Sigmoid colon (tissue), 7 donors: ENCODE measurements at places on chromosomes 2 and 18. TPM values are rescaled to one million over a fixed set of nuclear protein-coding genes. Genes with fewer than 3 reads are reported as not detected.
A peak's percentile ranks its signal among the peaks of the same experiment; 100 is the strongest.

DNA sequence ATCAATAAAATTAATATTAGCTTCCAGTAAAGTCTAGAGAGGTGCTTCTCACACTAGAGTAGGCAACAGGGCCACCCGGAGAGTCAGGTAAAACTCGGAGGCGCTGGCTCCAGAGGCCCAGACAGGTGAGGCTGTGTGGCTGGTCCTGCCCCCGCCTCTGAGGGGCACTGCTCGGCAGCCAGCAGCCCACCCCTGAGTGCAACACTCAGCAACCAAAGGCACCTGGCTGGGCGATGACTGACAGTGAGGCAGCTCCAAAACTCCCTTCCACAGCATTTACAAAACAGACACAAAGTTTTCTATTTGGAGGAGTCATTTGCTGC, 138.8 kb upstream of the ID2 start:
- no peak overlapping the region for H3K4me3 ChIP-seq
- no peaks in the 10 kb centered on the region for H3K36me3 ChIP-seq
- no peak for DNase-seq
- no peaks in the 10 kb centered on the region for H3K4me1 ChIP-seq

DNA sequence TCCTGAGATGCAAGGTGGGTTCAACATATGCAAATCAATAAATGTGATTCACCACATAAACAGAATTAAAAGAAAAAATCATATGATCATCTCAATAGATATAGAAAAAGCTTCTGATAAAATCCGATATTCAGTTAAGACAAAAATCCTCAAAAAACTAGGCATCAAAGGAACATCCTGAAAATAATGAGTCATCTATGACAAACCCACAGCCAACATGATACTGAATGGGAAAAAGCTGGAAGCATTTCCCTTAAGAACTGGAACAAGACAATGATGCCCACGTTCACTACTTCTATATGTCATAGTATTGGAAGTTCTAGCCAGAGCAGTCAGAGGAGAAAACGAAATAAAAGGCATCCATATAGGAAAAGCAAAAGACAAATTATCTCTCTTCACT, 80.4 kb downstream of the MYO3B start:
- no peaks in the 10 kb centered on the region for H3K27me3 ChIP-seq
- no peaks in the 10 kb centered on the region for H3K36me3 ChIP-seq
- H3K27ac ChIP-seq, result no peak overlapping the region
- no peak overlapping the region for H3K4me3 ChIP-seq
- no peaks in the 10 kb centered on the region for H3K4me1 ChIP-seq

- no peak overlapping the region for H3K27ac ChIP-seq
- no peak overlapping the region for H3K4me3 ChIP-seq
- no peak for DNase-seq
- no peaks in the 10 kb centered on the region for H3K27me3 ChIP-seq
- no peaks in the 10 kb centered on the region for H3K36me3 ChIP-seq
These were observed 43.9 kb upstream of the RAPH1 start for GRCh38 chr2:203578759-203579643.

GRCh38 chr18:52403291-52404021, 63.5 kb downstream of the DCC start:
- H3K36me3 ChIP-seq, result no peaks in the 10 kb centered on the region
- H3K27me3 ChIP-seq, result no peaks in the 10 kb centered on the region
- no peak overlapping the region for H3K4me3 ChIP-seq

- no peak overlapping the region for H3K27ac ChIP-seq
- no peaks in the 10 kb centered on the region for H3K4me1 ChIP-seq
- H3K36me3 ChIP-seq, result no peaks in the 10 kb centered on the region
- DNase-seq, result no peak
- no peak overlapping the region for H3K4me3 ChIP-seq
- no peaks in the 10 kb centered on the region for H3K27me3 ChIP-seq
These were observed 684.6 kb upstream of the SOX11 start for GRCh38 chr2:5007596-5007995.

- H3K36me3 ChIP-seq, result no peaks in the 10 kb centered on the region
- no peak for DNase-seq
- H3K27me3 ChIP-seq, result no peaks in the 10 kb centered on the region
- no peak overlapping the region for H3K4me3 ChIP-seq
- H3K27ac ChIP-seq, result no peak overlapping the region
These were observed 132.0 kb downstream of the DTNB start for GRCh38 chr2:25541378-25541777.

Gene GPAT2
- polyA plus RNA-seq, result 5.1 TPM

DNA sequence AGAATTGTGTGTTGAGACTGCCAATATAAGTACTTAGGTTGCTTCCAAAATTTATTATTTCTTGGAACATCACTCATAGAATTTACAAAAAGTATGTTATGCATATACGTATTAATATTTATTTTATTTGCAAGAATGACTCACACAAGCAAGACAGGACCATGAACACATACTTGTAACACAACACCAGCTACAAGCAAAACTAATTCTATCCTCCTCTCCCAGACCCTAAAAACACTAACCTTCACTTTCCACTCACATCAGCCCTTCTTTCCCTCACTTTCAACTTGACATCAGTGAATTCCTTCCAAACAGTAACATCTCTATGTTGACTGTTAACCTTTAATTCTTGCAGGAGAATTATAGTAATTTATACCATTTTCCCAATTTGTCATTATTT, 24.3 kb downstream of the OSBPL1A start:
- no peak overlapping the region for H3K4me3 ChIP-seq
- no peaks in the 10 kb centered on the region for H3K4me1 ChIP-seq
- H3K27me3 ChIP-seq, result no peaks in the 10 kb centered on the region

- no peaks in the 10 kb centered on the region for H3K27me3 ChIP-seq
- no peak overlapping the region for H3K27ac ChIP-seq
- no peaks in the 10 kb centered on the region for H3K4me1 ChIP-seq
- no peak overlapping the region for H3K4me3 ChIP-seq
- DNase-seq, result no peak
- H3K36me3 ChIP-seq, result no peaks in the 10 kb centered on the region
These were observed 133.3 kb downstream of the DNAH6 start for GRCh38 chr2:84649487-84650142.

DNA sequence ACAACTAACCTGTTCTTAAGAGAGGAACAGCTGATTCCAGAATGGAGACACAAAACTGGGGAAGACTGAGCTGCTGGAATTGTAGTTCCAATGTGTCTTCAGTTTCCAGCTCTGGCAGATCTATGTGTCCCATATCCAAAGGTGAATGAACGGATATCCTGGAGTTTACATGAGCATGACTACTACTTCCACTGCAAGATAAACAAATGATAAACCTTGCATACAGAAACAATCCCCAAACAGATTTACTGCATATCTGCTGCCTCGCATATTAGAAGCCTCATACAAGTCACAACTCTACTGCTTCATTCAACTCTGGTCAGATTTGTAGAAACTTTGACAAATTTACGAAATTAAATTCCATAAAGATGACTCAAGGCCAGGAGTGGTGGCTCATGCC, 15.0 kb downstream of the RTTN start:
- H3K4me3 ChIP-seq, result no peak overlapping the region
- no peaks in the 10 kb centered on the region for H3K4me1 ChIP-seq
- DNase-seq, result no peak
- H3K27me3 ChIP-seq, result no peaks in the 10 kb centered on the region
- peaks cover 82% of the 10 kb centered on the region for H3K36me3 ChIP-seq
- no peak overlapping the region for H3K27ac ChIP-seq

GRCh38 chr18:76432274-76432755, 62.7 kb downstream of the ZNF516 start:
- no peaks in the 10 kb centered on the region for H3K27me3 ChIP-seq
- H3K27ac ChIP-seq, result no peak overlapping the region
- H3K4me1 ChIP-seq, result peaks cover 41% of the 10 kb centered on the region
- H3K4me3 ChIP-seq, result no peak overlapping the region

- no peaks in the 10 kb centered on the region for H3K4me1 ChIP-seq
- no peaks in the 10 kb centered on the region for H3K36me3 ChIP-seq
- no peaks in the 10 kb centered on the region for H3K27me3 ChIP-seq
- H3K27ac ChIP-seq, result no peak overlapping the region
These were observed 51.4 kb downstream of the RAB27B start for GRCh38 chr18:54879691-54880090.

Gene SMAD2
- polyA plus RNA-seq, result 58.9 TPM

Gene FAM237A
- polyA plus RNA-seq, result not detected

DNA sequence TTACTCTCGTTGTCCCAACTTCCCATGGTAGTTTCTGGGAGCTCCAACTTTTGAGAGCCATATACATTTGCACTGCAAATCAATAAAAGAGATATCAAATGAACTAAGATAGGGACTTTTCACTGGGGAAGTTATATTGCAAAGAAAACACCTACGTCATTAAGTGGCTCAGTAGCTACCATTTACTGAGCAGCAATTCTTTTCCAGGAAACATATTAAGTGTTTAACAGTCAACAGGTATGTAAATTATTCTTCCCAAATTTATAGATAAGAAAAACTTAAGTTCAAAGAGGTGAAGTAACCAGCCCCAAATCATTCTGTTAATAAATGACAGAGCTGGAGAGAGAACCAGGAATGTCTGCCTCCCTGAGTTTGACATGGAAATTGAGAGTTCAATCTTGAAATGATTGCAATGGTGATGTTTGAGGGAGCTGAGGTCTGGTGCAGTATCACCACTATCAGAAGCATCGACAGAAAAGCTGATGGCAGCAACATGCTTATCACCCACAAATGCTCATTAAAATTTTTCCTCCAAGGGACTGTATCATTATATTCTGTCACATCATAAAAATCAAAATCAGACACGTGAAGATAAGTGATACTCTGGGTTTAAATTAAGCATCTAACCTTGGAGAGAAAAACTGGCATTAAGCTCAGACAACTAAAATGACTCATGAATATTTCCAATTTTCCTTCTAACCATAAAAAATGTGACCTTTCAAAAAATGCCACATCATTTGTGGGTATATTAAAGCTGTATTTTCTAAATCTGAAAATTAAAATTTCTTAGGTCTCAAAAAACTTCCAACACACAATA, 43.4 kb downstream of the GAREM1 start:
- H3K4me3 ChIP-seq, result no peak overlapping the region
- no peaks in the 10 kb centered on the region for H3K36me3 ChIP-seq
- peaks cover 38% of the 10 kb centered on the region for H3K4me1 ChIP-seq
- no peak overlapping the region for H3K27ac ChIP-seq
- no peak for DNase-seq

Gene BCL2
- 3.6 TPM for polyA plus RNA-seq

GRCh38 chr2:14424478-14425390, 207.8 kb upstream of the LRATD1 start:
- no peaks in the 10 kb centered on the region for H3K27me3 ChIP-seq
- H3K4me3 ChIP-seq, result no peak overlapping the region
- H3K36me3 ChIP-seq, result no peaks in the 10 kb centered on the region
- no peak overlapping the region for H3K27ac ChIP-seq

DNA sequence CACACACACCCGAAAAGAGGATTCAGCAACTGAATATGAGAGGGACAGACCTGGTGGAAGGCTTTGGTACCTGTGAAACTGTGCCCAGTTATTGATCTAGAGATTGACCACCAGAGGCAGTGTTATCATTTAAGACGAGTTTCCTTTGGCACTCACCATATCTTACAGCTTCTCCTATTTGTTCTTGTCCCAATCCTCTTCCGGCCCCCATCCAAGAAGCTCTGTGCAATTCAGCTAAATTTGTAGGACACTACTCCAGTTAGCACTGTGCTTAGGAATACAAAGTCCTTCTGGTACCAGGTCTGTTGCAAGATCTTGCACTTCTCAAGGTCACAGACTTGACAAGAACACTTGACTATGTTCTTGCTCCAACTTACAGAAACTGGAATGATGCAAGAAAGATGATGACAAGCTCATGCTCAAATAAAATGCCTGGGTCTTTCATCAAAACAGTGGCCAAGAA, 177.7 kb downstream of the TMEM247 start:
- no peaks in the 10 kb centered on the region for H3K36me3 ChIP-seq
- peaks cover 28% of the 10 kb centered on the region for H3K4me1 ChIP-seq
- no peaks in the 10 kb centered on the region for H3K27me3 ChIP-seq
- H3K4me3 ChIP-seq, result no peak overlapping the region
- peak overlapping the region; percentile 59 for H3K27ac ChIP-seq
- DNase-seq, result peak; percentile 93

DNA sequence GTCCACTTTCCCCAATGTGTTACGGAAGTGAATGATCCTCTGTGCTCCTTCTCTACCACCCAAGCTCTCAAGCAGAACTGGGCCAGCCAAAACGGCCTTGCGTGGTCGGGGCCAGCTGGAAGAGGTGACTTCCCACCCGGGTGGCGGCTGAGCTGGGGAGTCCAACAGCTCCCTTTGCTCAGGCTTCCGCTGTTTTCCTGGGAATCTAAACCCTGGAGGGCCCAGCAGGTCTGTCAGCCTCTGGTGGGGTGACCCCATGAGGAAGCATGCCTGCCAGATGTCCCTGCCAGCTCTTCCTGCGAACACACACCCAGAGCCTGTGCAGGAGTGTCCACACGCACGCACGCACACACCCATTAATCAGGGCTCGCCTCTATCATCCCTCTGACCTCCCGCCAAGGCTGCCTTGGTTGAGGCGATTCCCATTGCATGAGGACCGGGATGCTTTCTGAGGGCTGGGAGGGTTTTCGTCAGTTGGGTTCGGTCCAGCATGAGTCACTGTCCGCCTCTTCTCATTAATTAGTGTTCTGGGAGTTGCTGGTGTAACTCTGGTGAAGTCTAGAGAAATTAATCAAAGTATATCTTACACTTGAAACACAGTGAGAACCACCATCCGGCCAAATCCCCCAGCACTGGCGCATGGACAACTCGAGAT, 90.6 kb downstream of the TWIST2 start:
- H3K27me3 ChIP-seq, result no peaks in the 10 kb centered on the region
- peaks cover 13% of the 10 kb centered on the region for H3K4me1 ChIP-seq
- no peaks in the 10 kb centered on the region for H3K36me3 ChIP-seq
- no peak overlapping the region for H3K4me3 ChIP-seq
- peak; percentile 97 for DNase-seq

GRCh38 chr2:121038891-121039616, 245.9 kb downstream of the TFCP2L1 start:
- H3K4me1 ChIP-seq, result no peaks in the 10 kb centered on the region
- no peak overlapping the region for H3K4me3 ChIP-seq
- no peak for DNase-seq

Gene CD8A
- polyA plus RNA-seq, result 0.69 TPM

- no peak overlapping the region for H3K27ac ChIP-seq
- H3K36me3 ChIP-seq, result no peaks in the 10 kb centered on the region
These were observed 417.0 kb downstream of the EIPR1 start for GRCh38 chr2:2960441-2961133.

- H3K36me3 ChIP-seq, result no peaks in the 10 kb centered on the region
- H3K27ac ChIP-seq, result no peak overlapping the region
- H3K4me1 ChIP-seq, result peaks cover 4% of the 10 kb centered on the region
These were observed 147.0 kb downstream of the TWIST2 start for GRCh38 chr2:238994876-238995275.

Gene GCKR
- not detected for polyA plus RNA-seq

DNA sequence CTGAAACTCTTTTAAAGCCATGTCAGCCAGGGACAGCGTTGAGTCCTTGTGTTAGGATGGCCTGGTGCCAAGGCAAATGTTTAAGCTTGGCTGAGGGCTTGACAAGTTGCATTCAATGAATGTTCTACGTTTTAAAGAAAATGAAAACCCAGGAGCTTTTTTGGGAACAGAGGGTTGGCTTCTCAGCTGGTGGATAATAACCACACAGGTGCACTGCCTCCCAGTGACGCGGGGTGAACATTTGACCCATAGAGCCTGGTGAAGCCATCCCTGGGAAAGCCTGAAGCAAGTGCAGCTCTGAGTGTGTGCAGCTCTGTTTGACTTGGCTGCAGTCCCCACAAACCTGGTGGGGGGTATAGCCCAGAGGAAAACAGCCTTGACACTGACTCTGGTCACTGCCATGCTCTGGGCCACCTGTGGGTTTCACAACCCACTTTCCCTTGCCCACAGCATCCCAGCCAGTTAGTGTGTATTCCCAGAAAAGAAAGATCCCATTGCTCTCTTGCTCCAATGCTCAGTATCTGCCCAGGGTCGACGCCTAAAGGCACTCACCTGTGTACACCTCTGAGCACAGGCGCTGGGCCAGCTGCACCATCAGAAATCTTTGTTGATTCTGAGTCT, 874.9 kb downstream of the RNF144A start:
- H3K27ac ChIP-seq, result no peak overlapping the region
- no peak overlapping the region for H3K4me3 ChIP-seq
- peaks cover 23% of the 10 kb centered on the region for H3K4me1 ChIP-seq
- no peaks in the 10 kb centered on the region for H3K36me3 ChIP-seq

Gene IL1RN
- polyA plus RNA-seq, result 6.6 TPM
